ENCODE measurements at places on chromosomes 2 and 18.

DNA sequence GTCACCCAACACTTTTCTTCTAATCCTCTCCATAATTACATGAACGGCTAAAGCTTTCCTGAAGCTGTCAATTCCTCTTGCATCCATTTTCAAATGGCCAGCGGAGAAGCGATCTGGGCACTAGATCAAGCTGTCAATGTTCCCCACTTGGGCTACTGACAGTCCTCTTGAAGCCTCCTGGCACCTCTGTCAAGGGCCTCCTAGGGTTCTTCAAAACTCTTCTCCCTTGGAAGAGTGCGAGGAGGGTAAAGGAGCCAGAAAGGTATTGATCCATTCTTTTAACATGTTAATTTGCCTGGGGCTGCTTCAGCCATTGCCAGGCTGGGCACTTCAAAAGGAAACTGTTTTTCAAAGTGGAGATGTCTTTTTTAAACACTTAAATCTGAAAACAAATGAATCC, 19.8 kb downstream of the EPHA4 start:
- no peak for DNase-seq

- DNase-seq, result no peak
Measured at GRCh38 chr2:235669983-235670962, 176.4 kb downstream of the AGAP1 start.

- no peak for DNase-seq
Measured at GRCh38 chr2:47907039-47907781, 912 bp upstream of the FBXO11 start.

DNA sequence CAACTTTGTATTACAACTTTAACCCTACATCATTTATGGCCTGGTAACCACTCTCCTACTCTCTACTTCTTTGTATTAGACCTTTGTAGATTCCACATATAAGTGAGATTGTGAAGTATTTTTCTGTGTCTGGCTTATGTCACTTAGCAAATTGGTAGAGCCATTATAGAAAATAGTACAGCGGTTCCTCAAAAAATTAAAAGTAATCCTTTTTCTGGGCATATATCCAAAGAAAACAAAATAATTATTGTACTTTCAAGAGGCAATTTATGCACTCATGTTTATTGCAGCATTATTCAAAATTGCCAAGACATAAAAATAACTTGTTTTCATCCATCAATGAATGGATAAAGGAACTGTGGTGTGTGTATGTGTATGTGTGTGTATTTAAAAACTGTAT, 537.5 kb upstream of the FSIP2 start:
- no peak for DNase-seq

- no peak for DNase-seq
Measured at GRCh38 chr2:43086451-43087221, 139.8 kb downstream of the ZFP36L2 start.

- no peak for DNase-seq
Measured at GRCh38 chr2:162430323-162430722, 86.4 kb downstream of the GCA start.

DNA sequence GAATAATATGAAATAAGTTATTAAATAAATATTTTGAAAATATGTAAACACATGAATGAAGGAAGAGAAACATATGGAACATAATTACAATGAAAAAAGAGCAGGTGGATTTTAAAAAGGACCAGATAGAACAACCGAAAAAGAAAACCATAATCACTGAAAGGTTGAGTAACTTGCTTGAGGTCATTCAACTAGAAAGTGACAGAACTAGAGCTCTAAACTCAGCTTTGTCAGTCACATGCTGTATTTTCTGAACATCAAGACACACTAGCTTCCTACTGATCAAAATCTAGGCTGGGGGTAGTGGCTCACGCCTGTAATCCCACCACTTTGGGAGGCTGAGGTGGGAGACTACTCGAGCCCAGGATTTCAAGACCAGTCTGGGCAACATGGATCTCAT, 30.0 kb upstream of the ITGAV start:
- no peak for DNase-seq

GRCh38 chr18:74895686-74896085, 298.0 kb downstream of the ZNF407 start:
- DNase-seq, result no peak

- no peak for DNase-seq
Measured at GRCh38 chr2:176084611-176085119, 903 bp upstream of the EVX2 start.

GRCh38 chr2:14634489-14635390, 2.2 kb downstream of the LRATD1 start:
- DNase-seq, result no peak

- DNase-seq, result no peak
Measured at GRCh38 chr2:109265369-109265768, 136.4 kb downstream of the SH3RF3 start.

DNA sequence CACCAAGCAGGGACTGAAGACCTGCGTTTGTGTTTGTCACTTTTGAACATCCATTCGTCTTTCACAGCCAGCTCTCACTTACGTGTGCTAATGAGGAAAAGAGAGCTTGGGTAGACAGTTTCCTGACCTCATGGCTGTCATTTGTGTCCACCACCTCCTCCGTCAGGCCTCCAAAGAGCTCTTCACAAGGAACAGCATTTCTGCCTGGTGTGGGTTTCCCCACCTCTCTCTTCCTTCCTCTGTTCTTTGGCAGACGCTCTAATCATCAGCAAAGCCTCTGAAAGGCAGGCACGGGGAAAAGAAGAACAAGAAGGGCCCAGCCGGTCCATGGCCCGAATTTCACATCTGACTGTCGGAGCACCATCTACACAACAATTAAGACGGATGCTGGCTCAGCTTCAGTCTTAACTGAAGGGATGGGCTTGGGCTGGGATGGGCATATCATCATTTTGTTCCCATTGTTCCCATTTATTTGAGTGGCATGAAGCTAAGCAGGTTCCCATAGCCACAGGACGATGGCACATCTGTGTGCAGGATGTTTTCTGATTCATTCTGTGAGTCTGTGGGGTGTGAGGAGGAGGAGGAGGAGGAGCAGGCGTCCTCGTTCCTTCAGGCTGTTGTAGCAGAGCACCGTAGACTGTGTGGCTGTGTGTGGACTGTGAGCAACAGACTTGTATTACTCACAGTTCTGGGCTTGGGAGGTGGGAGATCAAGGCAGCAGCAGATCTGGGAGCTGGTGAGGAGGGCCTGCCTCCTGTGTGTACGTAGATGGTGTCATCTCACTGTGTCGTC, 66.4 kb downstream of the TSHZ1 start:
- DNase-seq, result no peak

DNA sequence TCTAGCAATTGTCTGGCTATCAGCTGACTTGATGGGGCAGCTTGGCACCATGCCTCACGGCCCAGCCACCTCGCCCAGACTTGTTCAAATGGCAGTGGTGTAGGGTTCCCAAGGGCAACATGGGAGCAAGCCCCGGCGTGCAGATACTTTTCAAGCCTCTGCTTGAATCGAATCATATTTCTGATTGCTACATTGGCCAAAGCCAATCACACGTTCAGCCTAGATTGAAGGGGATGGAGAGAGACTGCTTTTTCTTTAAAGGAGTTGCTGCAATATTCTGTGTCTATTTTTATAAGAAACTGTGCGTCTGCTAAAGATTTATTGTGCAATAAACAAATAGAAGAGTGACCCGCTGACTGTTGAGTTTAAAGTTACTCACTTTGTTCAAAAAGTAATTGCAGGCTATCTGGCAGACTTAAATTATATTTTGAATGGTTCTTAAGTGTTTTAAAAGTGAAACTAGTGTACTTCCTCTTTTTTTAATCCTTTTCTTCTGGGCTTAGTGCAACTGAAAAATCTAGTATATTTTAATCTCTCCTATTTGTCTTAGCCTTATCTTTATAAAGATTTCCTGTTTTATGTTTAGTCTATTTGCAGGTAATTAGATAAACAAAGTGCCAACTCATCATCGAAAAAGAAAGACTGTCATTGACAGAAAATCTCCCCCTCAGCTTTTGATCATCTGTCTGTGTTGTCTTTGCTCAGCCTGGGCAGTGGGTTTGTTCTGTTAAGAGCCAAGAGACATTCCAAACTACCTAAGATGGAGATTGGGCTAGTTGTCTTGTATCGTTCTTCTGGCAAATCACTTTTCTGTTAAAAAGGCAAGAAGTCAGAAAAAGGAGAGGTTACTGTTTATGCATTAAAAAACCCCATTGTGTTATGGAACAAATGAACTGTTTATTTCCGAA, 156.1 kb downstream of the TPGS2 start:
- no peak for DNase-seq

GRCh38 chr2:171966235-171966634, 33.5 kb upstream of the METAP1D start:
- no peak for DNase-seq

DNA sequence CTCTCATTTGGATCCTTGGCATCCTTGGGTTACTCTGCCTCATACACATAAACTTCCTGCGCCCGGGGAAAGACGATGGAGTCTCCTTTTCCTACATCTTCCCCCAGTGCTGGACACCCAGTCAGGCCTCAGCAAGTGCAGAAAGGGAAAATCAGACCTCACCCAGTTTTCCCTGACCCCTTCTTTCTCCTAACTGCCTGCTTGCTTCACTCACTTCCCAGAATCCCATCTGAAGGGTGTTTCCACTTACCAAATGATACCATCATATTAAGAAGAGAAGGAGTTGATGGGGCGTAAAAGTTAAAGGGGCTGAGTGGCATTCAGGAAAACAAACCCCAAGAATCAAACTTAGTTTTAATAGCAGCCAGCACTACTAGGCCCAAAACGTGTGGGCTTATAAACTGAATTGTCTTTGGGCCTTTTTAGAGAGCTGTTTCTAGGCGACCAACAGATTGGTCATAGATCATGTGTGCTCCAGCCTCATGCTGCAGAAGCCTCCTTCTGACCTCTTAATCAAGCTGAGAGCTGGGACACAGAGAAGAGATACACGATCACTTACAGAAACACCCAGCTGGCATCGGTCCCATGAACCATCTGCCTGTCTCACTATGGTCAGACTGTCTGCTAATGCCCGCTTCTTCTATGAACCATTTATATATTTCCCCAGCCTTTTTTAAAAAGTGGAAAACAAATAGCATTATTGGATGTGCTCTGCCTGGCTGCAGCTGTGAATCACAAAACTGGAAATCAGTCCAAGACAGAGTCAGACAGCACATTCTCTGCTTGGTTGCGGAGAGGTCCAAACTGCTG, 165.7 kb upstream of the SLC14A2 start:
- no peak for DNase-seq

DNA sequence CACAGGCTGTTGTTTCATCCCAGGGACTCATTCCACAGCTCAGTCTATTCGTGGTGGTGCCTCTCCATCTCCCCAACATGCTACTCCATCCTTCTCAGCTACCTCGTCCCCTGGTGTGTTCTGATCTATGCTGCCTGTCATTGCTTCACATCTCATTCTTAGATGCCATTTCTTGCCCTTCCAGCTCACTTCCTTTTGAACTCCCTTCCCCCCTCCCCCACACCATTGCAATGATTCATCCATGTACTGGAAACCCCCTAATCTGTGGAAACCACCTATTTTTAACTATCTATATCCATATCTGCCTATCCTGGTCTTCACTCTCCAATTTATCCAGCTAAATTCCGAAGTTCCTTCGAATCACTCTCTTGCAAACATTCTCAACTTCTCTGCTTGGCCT, 65.7 kb upstream of the PARD3B start:
- DNase-seq, result no peak

- no peak for DNase-seq
Measured at GRCh38 chr18:12278741-12279682, 24.9 kb downstream of the CIDEA start.

- no peak for DNase-seq
Measured at GRCh38 chr2:234146087-234146826, 95.8 kb downstream of the SPP2 start.

- DNase-seq, result no peak
Measured at GRCh38 chr2:101400048-101400447, 12.7 kb upstream of the CREG2 start.

GRCh38 chr2:17068021-17068420, 402.4 kb upstream of the CYRIA start:
- DNase-seq, result no peak

DNA sequence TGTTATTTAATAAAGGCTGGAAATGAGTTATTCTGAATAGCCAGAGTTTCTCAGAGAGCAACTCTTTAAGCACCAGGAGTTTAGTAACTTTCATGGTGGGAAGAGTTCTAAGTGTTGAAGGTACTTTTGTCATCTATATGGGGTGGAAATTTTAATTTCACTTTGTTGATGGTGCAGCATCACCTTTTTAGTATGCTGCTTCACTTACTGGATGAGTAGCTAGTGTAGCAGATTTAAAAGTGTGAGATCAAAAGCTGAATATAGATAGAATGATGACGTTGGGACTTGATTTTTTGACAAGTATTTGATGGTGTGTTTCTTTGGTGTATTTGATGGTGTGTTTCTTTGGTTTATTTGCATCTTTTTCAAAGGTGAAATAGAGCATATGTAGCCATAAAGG, 47.3 kb downstream of the MAP4K4 start:
- DNase-seq, result no peak

- DNase-seq, result no peak
Measured at GRCh38 chr2:133576714-133577113, 8.5 kb upstream of the NCKAP5 start.

DNA sequence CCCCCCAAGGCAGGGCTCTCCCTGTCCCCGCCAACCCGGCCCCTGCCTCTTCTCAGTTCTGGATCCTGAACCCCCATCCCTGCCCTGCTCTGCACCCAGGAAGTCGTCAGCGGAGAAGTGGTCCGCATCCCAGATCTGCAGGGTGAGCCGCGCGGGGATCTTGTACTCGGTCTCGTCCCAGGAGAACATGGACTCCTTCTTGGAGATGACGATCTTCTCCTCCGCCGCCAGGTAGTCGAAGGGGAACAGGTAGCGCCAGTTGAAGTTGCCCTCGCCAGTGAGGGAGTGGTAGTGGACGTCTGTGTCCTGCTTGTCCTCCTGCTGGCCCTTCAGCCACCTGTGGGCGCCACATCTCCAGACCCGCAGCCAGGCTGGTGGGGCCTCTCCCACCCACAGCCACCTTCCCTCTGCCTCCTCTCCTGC, 16.3 kb downstream of the OTOF start:
- no peak for DNase-seq

- DNase-seq, result no peak
Measured at GRCh38 chr2:149857344-149857743, 269.8 kb upstream of the MMADHC start.

GRCh38 chr18:22099925-22100324, 69.5 kb upstream of the GATA6 start:
- no peak for DNase-seq

GRCh38 chr2:105903051-105903674, 158.5 kb downstream of the NCK2 start:
- no peak for DNase-seq

GRCh38 chr2:235642446-235643098, 148.7 kb downstream of the AGAP1 start:
- DNase-seq, result no peak

- DNase-seq, result no peak
Measured at GRCh38 chr2:70475266-70475665, 78.4 kb downstream of the TGFA start.
